Substantia nigra (tissue), 51 donors: ENCODE measurements at places on chromosomes 3 and 15.
A peak's percentile ranks its signal among the peaks of the same experiment; 100 is the strongest.

DNA sequence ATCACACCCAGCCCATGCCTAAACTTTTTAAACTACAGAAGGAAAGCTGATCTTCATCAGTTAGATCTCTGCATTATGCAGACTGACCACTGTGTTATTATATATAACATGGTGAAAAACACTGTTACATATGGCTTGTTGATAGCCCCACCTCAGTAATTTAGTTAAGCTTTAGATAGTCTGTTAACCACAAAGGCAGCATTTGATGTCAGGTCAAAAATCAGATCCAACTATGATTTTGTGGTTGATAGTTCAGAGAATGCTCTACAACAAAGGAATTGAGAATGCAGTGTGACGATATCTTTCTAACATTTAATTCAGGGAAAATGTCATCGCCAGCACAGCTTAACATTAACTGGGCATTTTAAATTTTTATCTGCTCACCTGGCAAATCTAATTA, 37.7 kb upstream of the LMOD3 start:
- DNase-seq: no peak

GRCh38 chr3:45786801-45787495, 9.4 kb downstream of the SLC6A20 start:
- DNase-seq: no peak

GRCh38 chr15:93110502-93111040, 21.6 kb upstream of the RGMA start:
- no peak for DNase-seq

GRCh38 chr15:33871980-33872379, 96.3 kb upstream of the CHRM5 start:
- no peak for DNase-seq

DNA sequence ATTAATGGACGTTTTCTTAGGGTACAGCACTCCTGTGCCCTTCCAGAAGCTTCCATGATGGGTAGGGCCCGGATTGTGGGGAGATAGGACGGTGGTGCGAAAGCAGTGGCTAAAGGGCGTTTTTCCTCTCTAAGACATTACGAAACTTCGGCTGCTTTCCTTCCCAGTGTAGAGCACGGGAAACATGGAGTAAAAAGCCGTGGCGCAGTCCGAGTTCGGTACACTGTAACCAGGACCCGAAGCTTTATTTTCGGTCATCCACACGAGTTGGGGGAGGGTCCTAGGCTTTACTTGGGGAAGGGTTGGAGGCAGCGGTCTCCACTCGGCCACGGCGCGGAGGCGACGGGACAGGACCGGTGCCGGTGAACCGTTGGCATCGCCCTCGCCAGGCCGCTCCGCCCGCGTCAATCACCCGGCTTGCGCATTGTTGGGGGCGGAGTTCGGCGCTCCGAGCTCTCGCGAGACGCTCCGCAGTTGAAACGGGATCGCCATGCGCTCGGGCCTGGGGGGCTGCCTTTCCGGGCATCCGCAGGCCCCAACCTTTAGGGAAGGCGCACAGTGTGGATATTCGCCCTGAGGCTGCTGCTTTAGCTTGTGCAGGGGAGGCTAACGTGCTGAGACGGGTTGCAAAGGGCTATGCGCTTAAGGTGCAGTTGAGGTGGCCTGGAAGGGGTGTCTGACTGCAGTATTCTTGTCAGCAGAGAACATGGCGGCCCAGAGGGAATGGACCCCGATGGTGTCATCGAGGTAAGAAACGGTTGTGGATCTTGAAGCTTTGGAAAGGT, 546 bp downstream of the EIF4A2 start:
- peak; percentile 35 for DNase-seq

DNA sequence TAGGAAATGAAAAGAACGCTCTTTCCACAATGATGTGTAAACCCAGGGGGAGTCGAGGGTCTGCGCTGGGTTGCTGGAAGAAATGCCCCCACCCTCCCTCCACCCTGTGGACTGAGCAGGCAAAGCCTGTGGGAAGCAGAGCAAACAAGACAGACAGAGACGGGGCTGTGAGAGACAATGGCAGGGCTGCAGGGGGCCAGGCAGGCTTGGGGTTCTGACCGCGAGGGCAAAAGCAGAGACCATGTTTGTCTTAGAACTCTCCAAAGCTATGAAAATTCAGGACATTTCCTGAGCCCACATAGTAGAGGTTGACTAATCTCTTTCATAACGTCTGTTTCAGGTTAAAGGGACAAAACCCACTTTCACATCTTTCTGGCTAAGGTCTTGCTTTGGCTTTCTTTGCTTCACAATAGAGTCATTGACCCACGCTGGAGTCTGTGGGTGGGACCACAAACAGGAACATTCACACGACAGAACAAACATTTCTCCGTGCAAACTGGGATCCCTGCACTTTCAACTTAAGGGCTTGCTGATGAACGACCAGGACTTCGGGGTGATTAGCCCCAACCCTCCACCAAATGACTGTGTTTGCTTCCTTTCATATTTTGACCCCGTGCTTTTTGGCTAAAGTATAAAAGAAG, 156.0 kb upstream of the TPM1 start:
- no peak for DNase-seq

- DNase-seq: no peak
These were observed 47.9 kb upstream of the CCDC80 start for GRCh38 chr3:112688819-112689218.

DNA sequence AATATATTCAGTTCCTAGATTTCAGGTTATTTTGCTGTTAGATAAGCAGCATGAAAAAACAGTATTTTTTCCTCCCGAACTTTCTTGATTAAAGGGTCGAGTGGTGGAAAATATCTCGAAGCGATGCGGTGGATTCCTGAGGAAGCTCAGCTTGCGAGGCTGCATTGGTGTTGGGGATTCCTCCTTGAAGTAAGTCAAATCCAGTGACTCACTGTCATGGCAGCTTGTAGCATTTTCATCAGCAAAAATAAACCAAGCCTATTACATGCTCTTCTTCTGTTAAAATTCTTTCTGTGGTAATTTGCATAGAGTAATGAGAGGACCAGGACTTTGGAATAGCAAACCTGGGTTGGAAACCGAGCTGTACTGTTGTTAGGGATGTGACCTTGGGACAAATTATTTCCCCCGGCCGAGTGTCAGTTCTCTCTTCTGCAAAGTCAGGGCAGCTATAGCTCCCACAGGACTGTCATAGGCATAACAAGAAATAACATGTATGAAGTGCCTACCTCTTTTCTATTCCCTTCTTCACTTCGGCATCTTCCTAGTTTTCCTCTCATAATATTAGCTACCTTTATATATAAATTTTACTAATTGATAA, 75.6 kb downstream of the UBP1 start:
- DNase-seq: no peak

- DNase-seq: no peak
These were observed 41.7 kb upstream of the GP5 start for GRCh38 chr3:194440756-194441155.

- DNase-seq: no peak
These were observed 175.4 kb downstream of the ATP10A start for GRCh38 chr15:25687689-25688088.

DNA sequence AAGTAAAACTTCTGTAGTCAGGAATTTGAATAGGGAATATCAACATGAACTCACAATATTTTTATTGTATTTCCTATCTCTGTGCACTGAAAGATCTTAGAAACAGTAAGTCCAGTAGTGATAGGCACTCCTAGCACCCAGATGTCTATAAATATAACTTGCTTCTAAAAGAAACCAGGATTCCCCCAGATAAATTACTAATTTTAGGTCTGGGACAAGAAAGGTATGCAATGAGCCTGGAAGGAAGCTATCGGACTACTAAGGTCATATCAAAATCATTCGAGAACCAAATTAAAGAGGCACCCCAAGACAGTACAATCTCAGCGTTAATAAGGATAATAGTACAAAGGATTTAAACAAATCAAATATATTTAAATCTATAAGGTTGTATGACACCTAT, 47.4 kb downstream of the CLDN18 start:
- no peak for DNase-seq

- DNase-seq: no peak
These were observed 433.7 kb downstream of the MAGI1 start for GRCh38 chr3:65604863-65605526.

GRCh38 chr3:145326666-145327065, 834.3 kb downstream of the PLOD2 start:
- DNase-seq: no peak

DNA sequence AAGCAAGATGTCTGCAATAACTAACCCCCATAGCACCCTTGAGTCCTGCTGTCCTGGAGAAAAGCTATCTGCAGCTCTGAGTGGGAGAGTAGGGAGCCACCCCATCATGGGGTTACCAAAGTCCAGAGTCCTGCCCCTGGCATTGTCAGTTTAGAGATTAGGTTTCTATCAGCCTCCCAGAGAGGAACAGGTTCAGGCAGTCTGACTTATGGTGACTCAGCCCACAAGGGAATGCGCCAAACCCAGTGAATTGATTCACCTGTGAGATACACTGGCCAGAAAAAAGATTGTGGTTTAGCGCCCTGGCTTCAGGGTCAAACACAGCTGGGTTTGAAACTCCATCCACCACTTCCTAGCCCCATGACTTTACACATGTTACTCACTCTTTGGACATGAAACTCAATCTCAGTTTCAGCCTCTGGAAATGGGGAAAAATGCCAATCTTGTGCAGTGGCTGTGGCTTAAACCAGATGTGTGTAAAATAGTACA, 263.6 kb upstream of the HES1 start:
- DNase-seq: no peak

DNA sequence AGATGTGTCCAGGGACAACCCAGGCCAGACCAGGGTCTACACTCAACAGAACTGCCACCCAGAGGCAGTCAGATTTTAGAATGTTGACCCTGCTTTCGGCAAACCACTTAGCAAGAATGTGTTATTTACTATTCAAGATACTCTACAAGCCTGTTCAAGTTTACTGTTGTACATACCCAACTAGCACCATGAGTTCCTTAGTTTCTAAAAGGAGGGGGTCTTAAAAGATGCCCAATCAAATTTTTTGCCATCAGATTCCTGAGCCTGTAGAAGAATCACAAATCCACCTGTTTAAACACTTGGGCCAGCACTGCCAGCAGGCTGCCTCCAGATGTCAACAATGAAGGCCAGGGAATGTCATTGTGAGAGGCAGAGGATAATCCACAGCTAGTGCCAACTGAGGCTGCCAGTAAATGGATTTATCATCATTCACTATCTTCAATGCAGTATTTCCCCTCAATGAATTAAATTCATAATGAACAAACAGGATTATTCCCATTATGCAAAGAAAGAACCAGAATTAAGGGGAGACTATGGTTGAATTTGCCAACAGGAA, 43.5 kb upstream of the SNRPA1 start:
- DNase-seq: no peak

GRCh38 chr15:40863660-40864270, 10.3 kb downstream of the RHOV start:
- DNase-seq: no peak

DNA sequence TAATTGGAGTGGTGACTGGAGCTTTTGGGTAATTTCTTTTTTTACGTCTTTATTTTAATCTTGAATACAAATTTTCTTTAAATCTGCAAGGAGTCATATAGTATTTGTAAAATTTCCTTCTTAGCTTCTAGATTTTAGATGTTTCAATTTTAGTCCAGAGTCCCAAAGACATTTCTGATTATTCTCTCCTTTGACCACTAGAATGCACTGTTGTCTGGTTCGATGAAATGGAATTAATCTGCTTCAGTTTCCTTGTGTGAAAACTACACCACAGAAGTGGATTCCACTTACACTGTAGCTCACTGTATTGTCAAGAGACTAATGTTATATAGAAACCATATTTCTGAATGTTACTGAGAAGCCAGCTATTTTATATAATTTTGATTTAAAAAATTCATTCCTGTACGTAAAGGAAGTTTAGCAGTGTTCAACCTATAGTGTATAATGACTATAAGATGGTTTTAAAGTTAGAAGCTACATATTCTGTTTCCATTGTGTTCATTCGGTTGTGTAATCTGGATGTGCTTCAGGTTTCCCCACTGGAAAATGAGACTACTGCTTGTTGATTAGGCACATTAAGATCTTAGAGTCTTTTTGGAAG, 6.1 kb downstream of the GRAMD1C start:
- no peak for DNase-seq

GRCh38 chr3:63060412-63060811, 185.2 kb upstream of the CADPS start:
- DNase-seq: no peak

DNA sequence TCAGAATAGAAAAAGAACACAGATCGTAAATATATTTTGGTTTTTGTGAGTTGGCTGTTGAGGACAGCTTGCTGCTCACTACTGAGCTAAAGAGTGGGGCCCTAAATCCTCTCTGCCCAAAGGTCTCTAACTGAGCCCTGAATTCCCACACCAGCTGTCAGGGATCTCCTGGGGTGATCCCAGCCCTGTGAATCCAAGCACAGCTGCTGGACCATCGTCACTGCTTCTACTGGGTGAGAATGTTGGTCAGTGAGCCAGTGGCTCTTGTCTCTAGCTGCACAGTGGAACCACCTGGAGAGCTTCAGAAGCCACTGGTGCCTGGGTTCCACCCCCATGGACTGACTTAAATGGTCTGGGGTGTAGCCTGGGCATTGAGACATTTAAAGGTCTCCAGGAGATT, 90.5 kb upstream of the IL12A start:
- DNase-seq: no peak

DNA sequence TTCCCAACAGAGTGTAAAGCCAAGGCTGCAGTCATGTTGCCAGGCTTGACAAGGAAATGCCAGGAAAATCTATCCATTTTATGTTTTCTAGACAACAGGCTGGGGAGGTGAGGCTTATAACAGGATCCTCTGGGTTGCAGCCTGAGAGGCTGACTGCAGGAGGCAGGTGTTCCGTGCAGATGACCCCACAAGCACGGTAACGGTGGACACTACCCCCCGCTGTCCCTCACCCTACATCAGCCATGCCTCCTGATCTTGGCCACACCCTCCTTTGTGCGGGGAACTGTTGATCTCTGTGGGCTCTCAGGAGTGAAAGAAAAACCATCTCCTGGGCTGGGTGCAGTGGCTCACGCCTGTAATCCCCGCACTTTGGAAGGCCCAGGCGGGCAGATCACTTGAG, 68.0 kb upstream of the ADPGK start:
- no peak for DNase-seq

DNA sequence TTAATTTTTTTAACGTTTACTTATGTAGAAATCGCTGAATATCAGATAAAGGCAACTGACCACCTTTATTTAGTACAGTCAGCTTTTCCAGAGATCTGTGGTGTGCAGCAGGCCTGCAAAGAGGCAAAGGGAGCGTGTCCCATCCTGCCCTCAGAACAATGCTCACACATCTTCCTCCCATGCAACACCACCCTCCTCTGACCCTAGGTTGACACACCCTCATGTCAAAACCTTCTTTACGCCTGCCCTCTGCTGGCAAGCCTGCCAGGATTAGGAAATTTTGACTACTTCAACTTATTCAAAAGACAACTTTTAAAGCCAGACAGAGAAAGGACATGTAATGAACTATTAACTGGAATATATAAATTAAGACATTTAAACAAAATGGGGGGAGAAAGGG, 513.7 kb downstream of the FOXP1 start:
- no peak for DNase-seq

DNA sequence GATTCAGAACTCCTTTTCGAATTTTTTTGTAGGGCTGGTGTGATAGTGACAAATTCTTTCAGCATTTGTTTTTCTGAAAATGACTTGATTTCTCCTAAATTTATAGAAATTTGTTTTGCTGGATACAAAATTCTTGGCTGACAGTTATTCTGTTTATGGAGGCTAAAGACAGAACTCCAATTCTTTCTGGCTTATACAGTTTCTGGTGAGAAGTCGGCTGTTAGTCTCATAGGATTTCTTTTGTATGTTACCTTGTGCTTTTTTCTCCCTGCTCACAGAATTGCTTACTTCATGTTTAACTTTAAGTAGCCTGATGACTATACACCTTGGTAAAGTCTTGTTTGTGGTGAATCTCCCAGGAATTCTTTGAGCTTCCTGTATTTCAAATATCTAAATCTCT, 1264.6 kb downstream of the NSUN3 start:
- DNase-seq: no peak

GRCh38 chr3:152505926-152506325, 237.2 kb downstream of the MBNL1 start:
- DNase-seq: no peak
